ENCODE measurements at places on chromosomes 1 and 21. TPM values are rescaled to one million over a fixed set of nuclear protein-coding genes. Genes with fewer than 3 reads are reported as not detected.

GRCh38 chr21:23127973-23128372 lies 2129.8 kb downstream of the NCAM2 start:
- no peak for DNase-seq

GRCh38 chr1:44072204-44072603 lies 40.9 kb upstream of the SLC6A9 start:
- no peak for DNase-seq

SPRR3 gene
- not detected for total RNA-seq

GRCh38 chr1:7608628-7609305 lies 162.3 kb upstream of the VAMP3 start:
- no peak for DNase-seq

GRCh38 chr1:86370601-86371022 lies 25.5 kb downstream of the ODF2L start:
- no peak for DNase-seq

DNA sequence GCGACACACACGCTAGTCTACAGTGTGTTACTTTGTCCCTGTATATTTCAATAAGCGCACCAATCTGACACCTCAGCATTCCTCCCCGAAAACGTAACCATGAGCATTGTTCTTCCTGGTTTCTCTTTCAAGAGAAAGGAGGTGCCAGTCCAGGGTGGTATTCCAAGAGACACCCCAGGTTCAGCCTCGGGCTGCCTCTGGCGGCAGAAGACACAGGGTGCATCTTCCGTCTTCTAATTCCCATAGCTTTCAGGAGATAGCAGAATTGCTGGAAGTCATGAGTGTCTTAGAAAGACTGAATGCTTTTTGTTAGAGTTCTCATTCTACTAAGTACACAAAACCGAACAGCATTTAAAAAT lies 15.9 kb upstream of the RGS8 start:
- DNase-seq: no peak

TFF3 gene
- total RNA-seq: 9.1 TPM

DNA sequence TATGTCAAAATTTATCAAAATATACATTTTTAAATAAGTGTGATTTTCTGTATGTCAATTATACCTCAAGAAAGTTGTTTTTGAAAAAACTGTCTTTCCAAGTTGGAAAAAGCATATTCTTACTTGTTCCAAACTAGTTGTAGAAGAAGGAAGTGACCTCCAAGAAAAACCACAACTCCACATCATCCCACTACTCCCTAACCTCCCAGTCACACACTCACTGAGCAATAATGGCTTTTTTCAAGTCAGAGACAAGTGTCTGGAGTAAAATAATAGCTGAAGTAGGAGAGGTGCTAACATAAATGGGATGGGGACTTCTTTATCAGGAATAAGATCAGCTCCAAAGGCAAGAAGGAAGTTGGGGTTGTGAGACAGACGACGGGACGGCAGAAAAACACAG lies 13.4 kb downstream of the EPRS1 start:
- no peak for DNase-seq

DNA sequence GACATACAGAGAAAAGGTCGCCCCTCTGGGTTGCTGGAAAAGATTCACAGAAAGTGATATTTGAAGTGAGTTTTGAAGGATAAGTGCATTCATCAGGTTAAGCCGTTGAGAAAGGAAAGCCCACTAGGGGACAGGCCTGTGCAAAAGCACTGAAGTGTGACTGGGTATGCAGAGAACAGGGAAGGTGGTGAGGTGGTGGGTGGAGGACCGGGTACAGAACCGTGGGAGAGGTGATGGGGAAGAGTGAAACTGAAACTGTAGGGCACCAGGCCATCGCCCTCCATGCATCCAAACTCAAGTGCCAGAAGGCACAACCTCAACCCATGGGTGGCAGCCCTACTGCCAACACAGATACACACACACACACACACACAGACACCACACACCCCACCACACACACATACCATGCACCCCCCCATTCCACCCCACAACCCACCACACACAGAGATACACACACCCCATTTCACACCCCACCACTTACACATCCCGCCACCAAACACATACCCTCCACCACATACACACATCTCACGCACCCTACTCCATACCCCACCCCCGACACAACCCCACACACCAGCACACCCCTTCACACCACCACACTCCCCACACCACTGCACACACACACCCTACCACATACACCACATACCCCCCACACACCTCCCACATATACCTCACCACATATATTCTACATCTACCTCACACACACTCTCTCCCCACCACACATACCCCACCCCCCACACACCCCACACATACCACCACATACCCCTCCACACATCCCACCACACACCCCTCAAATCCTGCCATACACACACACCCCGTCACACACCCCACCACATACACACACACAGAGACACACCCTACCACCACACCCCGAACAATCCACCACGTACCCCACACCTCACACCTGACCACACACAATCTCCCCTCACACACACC lies 59.0 kb downstream of the TSEN15 start:
- no peak for DNase-seq

DNA sequence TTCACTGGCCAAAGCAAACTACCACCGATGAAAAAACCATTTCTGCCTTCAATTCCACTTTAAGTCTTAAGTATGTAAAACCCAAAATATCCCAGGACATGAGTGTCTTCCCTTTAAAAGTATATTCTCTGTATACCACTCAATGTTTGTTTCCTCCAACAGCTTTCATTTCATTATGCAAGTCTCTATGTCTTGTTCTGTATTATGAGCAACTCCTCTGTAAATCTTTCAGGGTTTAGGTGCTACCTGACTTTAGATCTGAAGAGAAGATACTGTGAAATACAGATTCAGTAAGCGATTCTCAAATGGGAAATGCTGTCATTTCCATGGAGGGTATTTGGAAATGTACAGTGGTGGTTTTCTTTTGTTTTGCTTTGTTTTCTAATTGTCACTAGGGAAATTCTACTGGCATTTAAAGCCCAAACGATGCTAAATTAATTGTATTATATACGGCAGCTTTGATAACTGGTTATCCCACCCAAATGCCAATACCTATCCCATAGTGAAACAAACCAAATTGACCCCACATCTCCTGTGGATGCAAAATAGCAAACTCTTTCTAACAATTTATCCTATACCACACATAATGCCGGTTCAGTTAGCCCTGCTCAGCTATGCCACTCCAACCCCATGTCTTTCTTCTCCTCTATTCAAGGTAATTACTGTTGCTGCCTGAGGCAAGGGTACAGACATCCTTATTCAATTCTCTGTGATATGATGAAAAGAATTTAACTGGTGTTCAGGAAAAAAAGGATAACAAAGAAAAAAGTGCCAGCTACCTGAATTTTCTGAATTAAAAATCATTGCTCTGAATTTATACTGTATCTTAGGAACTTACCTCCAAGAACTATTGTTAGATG lies 182.8 kb downstream of the EIF4G3 start:
- DNase-seq: no peak

SPRR2B gene
- not detected for total RNA-seq

DNA sequence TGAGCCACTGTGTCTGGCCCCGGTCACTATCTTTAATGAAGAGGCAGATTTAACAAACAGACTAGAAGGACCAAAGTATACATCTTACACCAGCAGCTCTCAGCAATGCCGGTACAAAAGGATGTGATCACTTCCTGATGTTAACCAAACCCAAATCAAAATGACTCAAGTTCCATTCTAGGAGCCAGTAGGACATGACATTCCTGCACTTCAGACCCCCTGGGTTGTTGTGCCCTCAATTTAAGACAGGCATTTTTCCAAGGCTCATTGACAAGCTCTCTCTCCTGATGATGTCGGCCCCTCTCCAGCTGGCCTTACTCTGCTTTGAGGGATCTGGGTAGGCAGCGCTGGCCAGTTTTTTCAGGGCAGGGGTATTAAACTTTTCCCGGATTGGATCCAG lies 35.1 kb downstream of the YARS1 start:
- DNase-seq: no peak

DNA sequence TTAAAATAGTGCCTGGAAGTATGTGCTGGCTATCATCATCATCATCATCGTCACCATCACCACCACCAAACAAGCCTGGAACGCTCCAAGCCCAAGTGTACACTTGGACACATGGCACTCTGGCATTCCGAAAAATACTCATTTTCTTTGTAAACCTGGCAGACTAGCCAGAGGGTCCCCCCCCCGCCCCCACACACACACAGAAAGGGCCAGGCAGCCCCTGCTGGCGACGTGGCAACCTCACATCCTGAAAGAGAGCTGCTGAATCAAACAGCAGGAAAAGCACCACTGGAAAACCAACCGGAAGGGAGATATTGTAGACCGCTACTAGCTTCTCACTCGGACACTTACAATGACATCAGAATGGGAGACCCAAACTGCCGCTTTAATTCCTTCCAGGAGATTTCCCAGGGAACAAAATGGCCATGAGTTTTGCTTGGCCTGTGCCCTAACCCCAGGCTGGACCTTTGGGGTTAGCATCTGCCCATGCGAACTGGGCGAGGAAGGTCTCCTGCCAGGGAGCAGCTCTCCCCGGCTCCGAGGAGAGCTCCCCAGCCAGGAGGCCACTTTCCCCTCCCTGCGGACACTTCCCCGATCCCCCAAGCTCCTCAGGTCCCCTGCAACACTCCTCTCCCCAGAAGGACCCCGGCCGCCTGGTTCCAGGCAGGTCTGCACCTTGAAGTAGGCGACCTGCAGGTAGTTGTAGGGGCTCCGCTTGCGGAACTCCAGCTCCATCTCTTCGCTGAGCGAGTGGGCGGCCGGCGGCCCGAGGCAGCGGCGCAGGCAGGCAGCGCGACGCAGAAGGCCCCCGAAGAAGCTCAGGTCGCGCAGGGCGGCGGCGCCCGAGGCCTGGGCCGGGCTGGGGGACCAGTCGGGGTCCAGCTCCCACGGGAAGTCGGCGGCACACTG lies 742 bp downstream of the P3H1 start:
- peak; percentile 54 for DNase-seq

CNR2 gene
- total RNA-seq: not detected

DNA sequence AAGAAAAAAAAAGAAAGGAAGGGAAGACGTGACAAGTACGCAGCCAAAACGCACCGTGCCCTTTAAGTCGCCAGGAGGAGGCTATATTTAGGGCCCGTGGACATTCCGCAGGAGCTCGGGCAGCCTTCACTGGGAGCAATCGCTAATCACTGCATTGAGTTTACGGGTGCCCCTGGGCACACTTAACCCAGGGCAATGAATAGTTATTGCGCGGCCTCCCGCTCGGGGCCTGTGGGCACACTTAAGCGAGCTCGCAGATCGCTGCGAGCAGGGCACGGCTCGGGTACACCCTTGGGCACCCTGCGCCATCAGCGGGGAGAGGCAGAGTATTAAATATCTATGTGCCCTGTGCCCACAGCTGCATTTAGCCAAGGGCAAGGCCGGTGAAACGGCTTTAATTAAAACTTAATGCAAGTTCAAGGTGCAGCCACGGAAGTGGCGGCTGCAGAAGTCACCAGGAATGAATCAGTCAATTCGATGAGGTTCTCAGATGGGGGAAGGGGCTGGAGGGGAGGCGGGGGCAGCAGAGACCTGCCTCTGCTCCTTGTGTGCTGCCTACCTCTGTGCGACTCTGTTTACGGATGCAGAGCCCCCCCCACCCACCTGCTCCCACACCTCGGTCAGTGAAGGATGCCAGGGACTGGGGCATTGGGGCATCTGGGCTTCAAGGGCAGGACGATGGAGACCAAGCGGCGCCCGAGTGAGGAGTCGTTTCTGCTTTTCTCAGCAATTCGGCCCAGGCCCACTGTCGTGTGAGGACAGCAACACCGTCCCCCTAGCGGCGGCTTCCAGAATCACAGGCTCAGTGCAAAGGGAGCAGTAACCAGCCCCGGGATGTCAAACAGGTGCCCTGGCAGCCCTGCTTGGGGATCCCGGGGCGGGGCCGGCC lies 51.8 kb upstream of the TARDBP start:
- peak; percentile 82 for DNase-seq

- no peak for DNase-seq
Observed at GRCh38 chr1:170932236-170932635, 3.1 kb upstream of the MROH9 start.

GRCh38 chr1:215923129-215923824 lies 356.2 kb downstream of the KCTD3 start:
- DNase-seq: no peak

KISS1 gene
- total RNA-seq: not detected

GPR157 gene
- total RNA-seq: 40.6 TPM

DNA sequence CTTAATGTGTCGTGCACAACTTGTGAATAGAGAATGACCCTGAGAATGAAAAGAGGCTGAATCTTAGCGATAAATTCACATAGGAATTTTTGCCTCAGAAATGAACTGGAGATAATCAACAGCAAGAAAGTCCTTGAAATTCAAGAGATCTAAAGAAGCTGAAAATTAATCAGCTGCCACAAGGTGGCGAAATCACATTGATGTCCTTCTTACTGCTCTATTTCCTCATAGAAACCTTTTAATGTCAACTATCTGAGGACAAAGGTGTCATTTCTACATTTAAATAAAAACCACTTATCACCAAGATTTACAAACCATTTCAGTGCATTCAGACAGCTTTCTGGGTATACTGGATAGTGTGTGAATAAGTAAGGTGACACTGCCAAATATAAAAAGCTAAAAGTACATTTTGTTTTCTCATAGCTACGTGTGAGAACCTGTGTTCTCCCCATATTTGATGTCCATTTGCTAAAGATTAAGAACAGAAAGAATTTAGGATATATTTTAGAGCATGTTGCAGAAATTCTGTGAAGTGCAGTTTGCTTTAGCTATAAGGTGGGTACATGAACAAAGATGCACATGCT lies 485.3 kb upstream of the PTBP2 start:
- DNase-seq: peak; percentile 22

- DNase-seq: no peak
Observed at GRCh38 chr1:232969799-232970198, 19.4 kb downstream of the NTPCR start.

- DNase-seq: no peak
Observed at GRCh38 chr1:28895896-28896608, 18.3 kb upstream of the EPB41 start.

- no peak for DNase-seq
Observed at GRCh38 chr1:156703336-156703735, 2.0 kb downstream of the CRABP2 start.

IFNAR2 gene
- 26.8 TPM for total RNA-seq

- no peak for DNase-seq
Observed at GRCh38 chr1:154759196-154759595, 110.9 kb downstream of the KCNN3 start.

GRCh38 chr1:183838221-183838620 lies 33.3 kb downstream of the RGL1 start:
- DNase-seq: no peak

RYR2 gene
- 446 TPM for total RNA-seq

GRCh38 chr1:172874950-172875349 lies 175.8 kb downstream of the TNFSF18 start:
- no peak for DNase-seq

Data from left cardiac atrium (tissue), 4 donors.